Cerebellum (tissue), 4 donors: ENCODE measurements at places on chromosomes 2 and 18. TPM values are rescaled to one million over a fixed set of nuclear protein-coding genes. Genes with fewer than 3 reads are reported as not detected.

The RMDN2 gene
- total RNA-seq, result 14.3 TPM

The CHRNG gene
- total RNA-seq, result not detected

The PGAP1 gene
- total RNA-seq, result 136 TPM

The LYG2 gene
- total RNA-seq, result not detected

The TMEM178A gene
- 26.8 TPM for total RNA-seq

The CFAP53 gene
- total RNA-seq, result 1.7 TPM

The HES6 gene
- total RNA-seq, result 45.3 TPM

The AFTPH gene
- total RNA-seq, result 56.3 TPM

The LIMS1 gene
- total RNA-seq, result 20.6 TPM

The SLC14A1 gene
- total RNA-seq, result 3.7 TPM

The SOX11 gene
- 146 TPM for total RNA-seq

The TSHZ1 gene
- 14.4 TPM for total RNA-seq

The TMBIM1 gene
- total RNA-seq, result 10.7 TPM

The IL1R1 gene
- total RNA-seq, result 1.5 TPM

The GAREM2 gene
- 11.0 TPM for total RNA-seq

The CRYGC gene
- total RNA-seq, result not detected

The MEIS1 gene
- total RNA-seq, result 180 TPM

The INHBB gene
- total RNA-seq, result 6.1 TPM

The GCG gene
- not detected for total RNA-seq

The TMEM150A gene
- total RNA-seq, result 6.3 TPM

The GPR75 gene
- 20.9 TPM for total RNA-seq

The ME2 gene
- 91.6 TPM for total RNA-seq

The PSMA8 gene
- total RNA-seq, result not detected

The TWIST2 gene
- total RNA-seq, result 1.3 TPM

The CCL20 gene
- total RNA-seq, result not detected

The ZNF2 gene
- total RNA-seq, result 8.0 TPM

The ARL5A gene
- total RNA-seq, result 61.3 TPM

The RAX gene
- 2.0 TPM for total RNA-seq

The DARS1 gene
- total RNA-seq, result 57.9 TPM

The PLGLB2 gene
- 7.3 TPM for total RNA-seq

The TRIM43 gene
- 1.1 TPM for total RNA-seq

The AQP12B gene
- not detected for total RNA-seq

The GALNT5 gene
- total RNA-seq, result 0.45 TPM

The MAP4K4 gene
- 190 TPM for total RNA-seq

The SLC5A6 gene
- total RNA-seq, result 16.6 TPM

The IGFBP5 gene
- 60.9 TPM for total RNA-seq

The FSHR gene
- total RNA-seq, result not detected

The C2orf72 gene
- total RNA-seq, result 16.1 TPM

The LTBP1 gene
- total RNA-seq, result 8.6 TPM

The KIF1A gene
- total RNA-seq, result 217 TPM

The ITPRIPL1 gene
- total RNA-seq, result 4.9 TPM

The PLCD4 gene
- 1.2 TPM for total RNA-seq
